Activated CD8-positive, alpha-beta T cell treated with anti-CD3 and anti-CD28 coated beads for 36 hours (primary cell): ENCODE measurements at places on chromosomes 2 and 18. TPM values are rescaled to one million over a fixed set of nuclear protein-coding genes. Genes with fewer than 3 reads are reported as not detected.

DNA sequence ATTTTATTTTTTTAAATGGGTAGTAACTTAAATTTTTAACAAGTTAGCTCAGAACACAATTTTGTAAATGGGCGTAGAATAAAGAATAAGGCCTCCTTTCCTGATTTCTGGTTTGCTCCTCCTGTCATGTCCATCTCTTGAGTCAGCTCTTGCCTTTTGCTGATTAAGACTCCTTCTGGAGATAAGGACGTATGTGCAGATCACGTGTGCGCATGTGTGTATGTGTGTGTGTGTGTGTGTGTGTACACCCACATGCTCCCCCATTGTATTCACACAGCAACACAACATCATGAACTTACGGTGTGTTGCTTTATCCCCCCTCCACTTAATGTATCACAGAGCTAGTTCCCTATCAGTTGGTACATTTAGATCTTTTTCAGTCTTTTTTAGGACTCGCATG is 182.9 kb downstream of the PRKCE start:
- DNase-seq, result no peak

DNA sequence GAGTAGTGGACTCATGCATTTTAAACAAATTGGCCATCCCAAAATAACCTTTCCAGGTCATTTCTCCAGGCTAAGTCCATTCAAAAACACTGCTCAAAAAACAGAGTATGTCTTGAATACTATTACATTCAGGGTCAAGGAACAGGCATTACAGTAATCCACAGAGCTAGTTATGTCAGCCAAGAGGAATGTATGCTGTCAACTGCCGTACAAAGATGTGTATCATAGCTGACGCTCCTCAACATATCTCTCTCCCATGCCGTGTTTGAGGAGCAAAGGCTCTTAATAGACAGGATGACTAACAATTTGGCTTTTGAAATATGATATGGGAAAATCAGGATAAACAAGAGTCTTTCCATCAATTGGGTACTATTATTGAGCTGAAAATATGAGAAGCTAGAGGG is 68.8 kb upstream of the KCTD1 start:
- no peak for DNase-seq

GRCh38 chr2:181828122-181828705 is 63.3 kb upstream of the ITPRID2 start:
- no peak for DNase-seq

DNA sequence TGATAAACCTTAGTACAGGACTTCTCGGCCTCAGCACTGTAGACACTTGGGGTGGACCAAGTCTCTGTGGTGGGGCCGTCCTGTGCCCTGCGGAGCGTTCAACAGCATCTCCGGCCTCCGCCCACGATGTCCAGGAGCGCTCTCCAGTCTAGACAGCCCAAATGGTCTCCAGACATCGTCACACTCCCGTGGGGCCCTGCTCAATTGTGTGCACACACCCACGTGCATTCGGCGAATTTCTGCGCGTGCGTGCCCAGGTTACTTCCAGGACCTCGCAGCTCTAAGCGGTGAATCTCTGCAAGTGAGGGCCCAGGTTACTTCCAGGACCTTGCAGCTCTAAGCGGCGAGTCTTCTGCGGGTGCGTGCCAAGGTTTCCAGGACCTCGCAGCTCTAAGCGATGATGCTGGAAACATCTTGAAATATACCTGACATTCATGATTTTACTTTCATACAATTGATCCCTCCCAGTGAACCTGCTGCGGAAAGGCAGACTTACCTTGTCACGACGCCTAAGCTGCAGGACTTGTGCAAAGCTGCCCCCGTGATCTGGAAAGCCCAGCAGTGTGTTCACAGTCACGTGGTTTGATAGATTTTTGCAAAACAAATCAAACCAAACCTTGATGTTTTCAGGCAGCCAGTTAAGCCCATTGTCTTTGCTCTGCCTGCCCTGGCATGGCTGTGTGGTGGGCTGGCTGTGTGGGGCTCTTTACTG is 16.1 kb upstream of the OTOS start:
- no peak for DNase-seq

- no peak for DNase-seq
These were observed 8.1 kb downstream of the VIT start for GRCh38 chr2:36704475-36705150.

DNA sequence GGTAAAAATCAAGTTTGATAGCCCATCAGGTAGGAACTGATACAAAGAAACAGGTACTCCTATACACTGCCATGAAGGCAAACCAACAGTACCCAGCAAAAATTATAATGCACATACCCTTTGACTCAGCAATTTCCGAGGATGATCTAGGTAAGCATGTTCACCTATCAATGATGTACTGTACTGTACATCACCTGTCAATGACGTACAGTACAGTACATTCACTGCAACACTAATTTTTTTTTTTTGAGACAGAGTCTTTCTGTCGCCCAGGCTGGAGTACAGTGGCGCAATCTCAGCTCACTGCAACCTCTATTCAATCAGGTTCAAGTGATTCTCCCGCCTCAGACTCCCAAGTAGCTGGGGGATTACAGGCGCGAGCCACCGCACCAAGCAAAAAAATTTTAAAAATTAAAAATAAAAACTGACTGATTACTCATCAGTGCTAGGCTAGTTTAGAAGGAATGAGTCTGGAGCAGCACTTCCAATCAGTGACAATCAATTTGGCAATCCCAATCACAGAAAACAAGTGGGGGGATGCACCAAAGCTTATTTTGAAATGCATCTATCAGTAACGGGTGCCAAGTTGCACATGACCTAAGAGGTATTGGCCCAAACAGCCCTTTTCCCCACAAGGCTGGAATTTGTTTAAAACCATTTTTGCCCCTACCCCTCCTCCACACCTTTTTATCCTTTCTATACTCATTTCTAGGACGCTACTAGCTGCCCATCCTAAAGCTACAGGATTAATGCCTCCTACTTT is 8.2 kb downstream of the SRSF7 start:
- no peak for DNase-seq

DNA sequence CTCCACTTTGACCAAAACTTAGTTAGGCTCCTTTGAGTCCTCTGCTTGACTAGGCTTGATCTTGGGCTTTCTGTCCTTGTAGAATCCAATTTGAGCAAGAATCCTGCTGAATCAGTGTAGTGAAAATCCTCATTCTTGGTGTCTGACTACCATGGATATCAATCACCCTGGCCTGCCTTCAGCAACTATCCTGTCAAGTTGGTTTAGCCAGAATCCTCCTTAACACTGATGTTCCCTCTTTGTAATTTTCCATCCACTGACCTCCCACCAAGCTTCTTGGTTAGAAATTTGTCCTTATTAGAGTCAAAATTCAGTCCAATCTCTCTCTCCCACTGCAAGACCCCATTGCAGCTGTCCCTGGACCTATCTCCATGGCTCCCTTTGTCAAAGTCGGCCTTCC is 494 bp upstream of the RBM45 start:
- no peak for DNase-seq

GRCh38 chr2:222710736-222711135 is 39.3 kb downstream of the MOGAT1 start:
- DNase-seq, result no peak

- DNase-seq, result no peak
These were observed 321.4 kb upstream of the ETAA1 start for GRCh38 chr2:67075530-67076238.

- peak; percentile 81 for DNase-seq
These were observed 38.8 kb downstream of the BMP10 start for GRCh38 chr2:68832233-68832869.

The MTCL1 gene
- total RNA-seq, result 0.25 TPM

The ADAM23 gene
- total RNA-seq, result 0.07 TPM

The SH3YL1 gene
- 19.9 TPM for total RNA-seq

The DSEL gene
- total RNA-seq, result 0.13 TPM
